Chondrocyte (in vitro differentiated cells): ENCODE measurements at places on chromosomes 1 and 21. TPM values are rescaled to one million over a fixed set of nuclear protein-coding genes. Genes with fewer than 3 reads are reported as not detected.

Gene NBPF15
- 54.1 to 64.2 TPM (median 59.2 TPM) in 3 replicates for total RNA-seq

Gene GDAP2
- total RNA-seq: 22.7 to 25.7 TPM (median 22.7 TPM) in 3 replicates

Gene EDEM3
- total RNA-seq: 31.6 to 43.1 TPM (median 41.7 TPM) in 3 replicates

DNA sequence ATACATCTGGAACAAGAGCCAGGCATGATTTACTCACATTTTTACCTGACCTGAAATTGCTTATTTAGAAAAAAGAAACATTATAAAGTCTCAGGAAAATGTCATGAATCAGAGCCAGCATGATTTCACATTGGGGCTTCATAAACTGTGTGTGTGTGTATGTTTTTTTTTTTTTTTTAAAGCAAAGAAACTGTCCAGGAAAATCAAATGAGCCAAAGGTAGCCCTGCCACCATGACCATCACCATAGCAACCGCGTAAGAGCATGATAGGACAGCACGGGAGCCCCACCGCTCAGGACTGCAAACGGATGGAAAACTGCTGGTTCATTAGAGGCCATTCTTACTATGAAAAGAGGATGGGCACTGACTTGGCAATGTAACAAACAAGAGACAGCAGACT is 139.2 kb downstream of the NTMT2 start:
- H3K36me3 ChIP-seq: no peaks in the 10 kb centered on the region
- no peak overlapping the region for H3K27ac ChIP-seq
- no peak overlapping the region for H3K4me3 ChIP-seq
- H3K27me3 ChIP-seq: no peaks in the 10 kb centered on the region
- no peak for DNase-seq

DNA sequence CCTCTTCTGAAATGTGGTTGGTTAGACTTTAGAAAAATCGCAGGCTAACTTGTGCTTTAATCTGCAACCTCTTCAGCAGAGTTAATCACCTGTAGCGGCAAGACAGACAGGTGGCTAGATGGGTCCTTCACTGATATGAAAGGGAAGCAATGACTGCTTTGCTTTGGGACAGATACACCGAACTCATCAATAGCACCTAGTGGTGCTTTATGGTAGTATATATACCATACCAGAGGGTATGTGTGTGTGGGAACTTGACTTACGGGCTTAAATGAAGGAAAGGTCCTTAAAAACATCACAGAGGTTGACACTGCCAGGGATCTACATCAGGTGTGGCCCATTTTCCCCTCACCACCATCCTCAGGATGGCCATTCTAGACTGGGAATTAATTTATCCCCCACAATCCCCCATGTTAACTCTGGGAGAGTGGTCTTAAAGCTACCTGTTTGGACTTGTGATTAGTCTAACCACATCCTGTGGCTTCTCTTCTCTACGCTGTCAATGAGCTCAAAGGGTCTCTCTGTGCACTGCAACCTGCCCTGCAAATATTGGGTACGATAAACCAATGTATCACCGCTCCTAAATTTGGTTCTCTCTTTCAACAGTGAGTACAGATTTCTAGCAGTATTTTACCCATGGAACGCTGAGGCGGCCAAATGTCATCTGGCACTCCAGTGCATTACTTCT is 162.7 kb downstream of the SIPA1L2 start:
- no peak overlapping the region for H3K27ac ChIP-seq
- no peaks in the 10 kb centered on the region for H3K27me3 ChIP-seq
- peaks cover 4% of the 10 kb centered on the region for H3K36me3 ChIP-seq
- no peak overlapping the region for H3K4me3 ChIP-seq
- peaks cover 31% of the 10 kb centered on the region for H3K4me1 ChIP-seq

DNA sequence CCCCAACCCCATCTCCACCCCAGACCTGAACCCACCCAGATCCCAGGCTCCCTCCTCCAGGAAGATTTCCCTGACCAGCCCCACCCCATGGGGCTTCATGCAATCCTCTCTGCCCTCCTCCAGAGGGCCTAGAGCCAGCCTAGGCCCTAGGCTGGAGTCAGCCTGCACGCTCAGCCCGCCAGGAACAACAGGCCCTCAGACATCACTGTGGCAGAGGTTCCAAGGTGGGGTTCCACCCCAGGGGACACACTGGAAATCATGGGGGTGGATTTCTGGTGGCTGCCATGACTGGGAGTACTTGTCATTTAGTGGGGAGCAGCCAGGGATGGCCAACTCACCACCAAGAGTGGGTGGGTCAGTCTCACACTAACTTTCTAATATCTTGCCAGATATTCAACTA is 122.0 kb downstream of the GLIS1 start:
- peak overlapping the region; percentile 8 for H3K27ac ChIP-seq
- H3K4me1 ChIP-seq: peaks cover 4% of the 10 kb centered on the region
- DNase-seq: peak; percentile 50

Gene RSPO1
- total RNA-seq: not detected in 3 replicates

- H3K4me3 ChIP-seq: no peak overlapping the region
- H3K27ac ChIP-seq: no peak overlapping the region
- no peak for DNase-seq
- H3K27me3 ChIP-seq: peaks cover 20% of the 10 kb centered on the region
Measured at GRCh38 chr1:38677311-38677710, 182.3 kb downstream of the RRAGC start.

DNA sequence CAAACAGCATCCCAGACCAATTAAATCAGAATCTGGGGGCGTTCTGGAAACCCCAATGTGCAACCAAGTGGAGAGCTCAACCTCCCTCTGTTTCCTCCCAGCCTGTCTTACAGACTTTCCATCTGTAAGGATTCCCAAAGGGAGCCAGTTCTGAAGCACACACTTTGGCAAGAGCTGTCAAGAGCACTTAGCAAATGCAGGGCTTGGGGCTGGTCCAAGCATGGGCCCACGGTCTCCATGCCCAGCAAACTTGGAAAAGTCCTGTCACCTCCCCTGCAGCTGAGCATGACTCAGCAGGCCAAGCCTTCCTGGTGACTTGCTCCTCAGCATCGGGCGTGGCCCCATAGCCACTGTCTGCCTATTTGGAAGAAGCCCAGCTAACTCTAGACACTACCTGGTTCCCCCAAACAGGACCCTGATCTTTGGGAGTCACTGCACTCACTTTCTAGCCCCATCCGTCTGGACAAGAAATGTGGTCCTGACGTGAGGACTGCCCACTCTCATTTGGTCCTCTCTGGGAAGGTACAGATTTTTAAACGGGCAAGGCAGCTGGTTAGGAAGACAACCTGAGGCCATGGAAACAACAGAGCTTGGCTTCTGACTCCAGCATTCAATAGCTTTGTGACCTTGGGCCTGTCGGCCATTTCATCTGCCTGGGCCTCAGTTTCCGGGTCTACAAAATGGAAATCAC is 16.9 kb downstream of the SLC2A1 start:
- H3K4me3 ChIP-seq: peak overlapping the region; percentile 23
- peaks cover 27% of the 10 kb centered on the region for H3K36me3 ChIP-seq
- H3K4me1 ChIP-seq: peaks cover 99% of the 10 kb centered on the region
- peak overlapping the region; percentile 98 for H3K27ac ChIP-seq

Gene RNU1-1
- 1,438 to 1,620 TPM (median 1,579 TPM) in 3 replicates for total RNA-seq

DNA sequence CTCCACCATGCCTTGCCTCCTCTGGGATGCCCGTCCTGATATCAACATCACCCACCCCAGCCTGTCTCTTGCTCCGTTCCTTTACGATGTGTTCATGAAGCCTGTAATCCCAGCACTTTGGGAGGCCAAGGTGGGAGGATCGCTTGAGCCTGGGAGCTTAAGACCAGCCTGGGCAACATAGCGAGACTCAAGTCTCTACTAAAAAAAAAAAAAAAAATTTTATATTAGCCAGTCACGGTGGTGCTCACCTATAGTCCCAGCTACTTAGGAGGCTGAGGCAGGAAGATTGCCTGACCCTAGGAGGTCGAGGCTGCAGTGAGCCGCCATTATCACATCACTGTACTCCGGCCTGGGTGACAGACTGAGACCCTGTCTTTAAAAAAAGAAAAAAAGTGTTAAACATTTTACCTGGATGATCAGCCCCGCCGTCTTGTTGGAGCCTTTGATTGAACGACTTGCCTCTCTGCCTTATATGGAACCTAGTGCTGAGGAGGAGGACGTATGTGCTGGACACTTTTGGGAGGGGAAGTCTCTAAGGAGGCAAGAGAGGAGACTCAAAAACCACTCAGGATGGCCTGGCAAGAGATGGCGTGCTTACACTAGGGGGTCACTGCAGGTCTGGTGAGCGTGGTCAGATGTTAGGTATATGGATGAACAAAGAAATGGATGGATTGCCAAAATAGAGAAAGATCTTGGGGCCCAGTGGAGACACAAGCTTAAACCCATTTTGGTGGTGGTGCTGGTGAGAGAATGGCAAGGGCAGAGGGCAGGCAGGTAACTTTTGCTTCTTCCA is 80.5 kb upstream of the IFFO2 start:
- peaks cover 16% of the 10 kb centered on the region for H3K27me3 ChIP-seq
- H3K27ac ChIP-seq: no peak overlapping the region
- no peaks in the 10 kb centered on the region for H3K36me3 ChIP-seq
- H3K4me3 ChIP-seq: no peak overlapping the region

DNA sequence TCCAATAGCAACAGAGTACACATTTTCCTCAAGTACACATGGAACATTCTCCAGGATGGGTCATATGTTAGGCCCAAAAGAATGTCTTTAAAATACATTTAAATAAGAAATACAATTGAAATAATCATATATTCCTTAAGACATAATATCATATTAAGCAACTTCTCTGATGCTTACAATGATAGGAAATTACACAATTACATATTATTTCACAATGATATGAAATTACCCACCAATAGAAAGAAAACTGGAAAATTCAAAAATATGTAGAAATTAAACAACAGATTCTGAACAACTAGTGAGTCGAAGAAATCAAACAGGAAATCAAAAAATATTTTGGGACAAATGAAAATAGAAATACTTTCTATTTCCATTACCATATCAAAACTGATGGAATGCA is 45.6 kb downstream of the FLVCR1 start:
- no peaks in the 10 kb centered on the region for H3K4me1 ChIP-seq
- no peaks in the 10 kb centered on the region for H3K27me3 ChIP-seq
- no peak for DNase-seq
- H3K36me3 ChIP-seq: peaks cover 33% of the 10 kb centered on the region
- no peak overlapping the region for H3K4me3 ChIP-seq
- H3K27ac ChIP-seq: no peak overlapping the region

DNA sequence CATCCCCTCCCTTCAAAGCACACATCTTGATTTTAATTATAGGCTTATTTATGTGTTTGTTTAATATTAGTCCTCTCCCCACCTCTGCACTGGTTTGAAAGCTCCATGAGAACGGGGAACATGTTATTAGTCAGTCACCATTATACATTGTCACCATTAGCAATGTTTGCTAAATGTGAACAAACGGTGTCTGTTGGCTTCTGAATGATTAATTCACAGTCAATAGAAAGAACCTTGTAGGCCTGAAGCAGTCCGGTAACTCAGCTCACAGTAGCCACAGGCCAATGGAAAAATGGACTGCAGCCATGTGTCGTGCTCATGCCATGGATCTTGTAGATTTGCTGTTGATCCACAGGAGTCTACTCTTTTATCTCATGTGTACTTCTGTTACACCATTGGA is 49.7 kb upstream of the NHLH2 start:
- H3K4me3 ChIP-seq: no peak overlapping the region
- H3K27ac ChIP-seq: no peak overlapping the region
- no peak for DNase-seq
- peaks cover 10% of the 10 kb centered on the region for H3K27me3 ChIP-seq
- H3K36me3 ChIP-seq: no peaks in the 10 kb centered on the region
- no peaks in the 10 kb centered on the region for H3K4me1 ChIP-seq

GRCh38 chr1:85494074-85494903 is 29.3 kb upstream of the DDAH1 start:
- H3K4me1 ChIP-seq: peaks cover 46% of the 10 kb centered on the region
- peaks cover 23% of the 10 kb centered on the region for H3K36me3 ChIP-seq
- no peak for DNase-seq
- peak overlapping the region; percentile 91 for H3K27ac ChIP-seq
- no peaks in the 10 kb centered on the region for H3K27me3 ChIP-seq
- H3K4me3 ChIP-seq: no peak overlapping the region

Gene PEAR1
- 1.4 to 13.7 TPM (median 9.9 TPM) in 3 replicates for total RNA-seq

DNA sequence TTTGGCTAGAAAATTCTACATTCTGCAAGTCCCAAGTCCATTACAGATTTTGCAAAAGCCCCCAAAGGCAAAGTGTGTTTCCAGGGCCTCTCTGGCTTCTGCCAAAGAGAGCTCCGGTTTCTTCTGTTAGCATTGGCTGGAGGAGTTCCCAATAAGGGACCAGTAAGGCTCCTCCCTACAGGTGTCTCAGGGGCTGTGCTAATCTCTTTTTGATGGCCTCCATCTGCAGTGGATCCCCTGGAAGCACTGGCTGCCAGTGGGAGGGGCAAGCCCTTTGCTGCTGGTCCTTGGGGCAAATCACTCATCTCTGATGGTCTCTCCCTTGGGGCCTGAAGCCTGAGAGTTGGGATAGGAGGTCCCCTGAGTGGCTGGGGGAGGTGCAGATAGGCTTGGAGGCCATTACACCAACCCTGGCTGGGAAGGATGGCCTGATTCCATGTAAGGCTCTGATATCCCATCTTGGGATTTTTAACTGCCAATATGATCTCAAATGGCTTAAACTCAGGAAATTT is 89.1 kb upstream of the USP24 start:
- peaks cover 2% of the 10 kb centered on the region for H3K36me3 ChIP-seq
- no peak overlapping the region for H3K4me3 ChIP-seq
- DNase-seq: no peak
- H3K27me3 ChIP-seq: peaks cover 22% of the 10 kb centered on the region

Gene FAM3B
- total RNA-seq: not detected in 3 replicates

- peaks cover 20% of the 10 kb centered on the region for H3K27me3 ChIP-seq
- H3K36me3 ChIP-seq: no peaks in the 10 kb centered on the region
- no peaks in the 10 kb centered on the region for H3K4me1 ChIP-seq
- no peak overlapping the region for H3K27ac ChIP-seq
Measured at GRCh38 chr1:110542725-110543124, 23.8 kb upstream of the KCNA10 start.

DNA sequence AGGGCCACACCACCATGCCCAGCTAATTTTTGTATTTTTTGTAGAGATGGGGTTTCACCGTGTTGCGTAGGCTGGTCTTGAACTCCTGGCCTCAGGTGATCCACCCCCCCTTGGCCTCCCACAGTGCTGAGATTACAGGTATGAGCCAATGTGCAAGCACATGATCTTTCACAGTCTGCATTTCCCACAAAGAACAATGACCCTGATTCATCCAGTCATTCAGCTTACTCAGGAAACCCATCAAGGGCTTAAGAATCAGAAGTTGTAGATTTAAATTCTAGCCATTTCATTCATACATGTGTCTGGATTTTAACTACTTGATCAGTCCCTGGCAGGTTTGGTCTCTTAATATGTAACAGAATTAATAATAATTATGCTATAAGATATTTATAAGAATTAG is 2065.7 kb downstream of the MRPL39 start:
- no peaks in the 10 kb centered on the region for H3K4me1 ChIP-seq
- no peaks in the 10 kb centered on the region for H3K27me3 ChIP-seq
- H3K36me3 ChIP-seq: no peaks in the 10 kb centered on the region

Gene PGM1
- total RNA-seq: 96.9 to 111 TPM (median 104 TPM) in 3 replicates

GRCh38 chr1:67250051-67250653 is 57.5 kb upstream of the IL12RB2 start:
- no peaks in the 10 kb centered on the region for H3K4me1 ChIP-seq
- no peak for DNase-seq
- no peak overlapping the region for H3K27ac ChIP-seq
- peaks cover 23% of the 10 kb centered on the region for H3K27me3 ChIP-seq

Gene NTNG1
- not detected in 3 replicates for total RNA-seq
